Thyroid gland (tissue), 4 donors: ENCODE measurements at places on chromosomes 16 and 17.

DNA sequence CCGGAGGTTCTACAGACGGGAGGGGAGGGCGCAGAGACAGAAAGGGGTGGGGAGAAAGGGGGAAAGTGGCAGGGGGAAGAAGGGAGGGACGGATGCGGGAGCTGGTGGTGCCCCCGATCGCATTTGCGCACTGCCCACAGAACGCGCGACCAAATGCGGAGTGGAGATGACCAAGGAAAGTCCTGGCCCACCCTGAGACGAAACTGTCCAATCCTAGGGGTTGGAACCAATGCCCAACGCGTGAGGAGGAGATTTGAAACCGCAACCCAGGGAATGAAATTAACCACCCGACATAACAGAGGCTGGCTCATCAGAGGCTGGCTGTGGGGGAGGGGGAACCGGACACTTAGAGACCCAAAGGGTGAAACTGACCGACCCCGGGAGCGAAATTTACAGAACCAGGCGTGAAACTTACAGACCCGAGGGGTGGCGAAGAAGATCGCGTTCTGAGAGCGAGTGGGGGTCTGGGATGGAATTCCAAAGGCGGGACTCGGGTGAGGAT, 1.4 kb downstream of the HES7 start:
- no peak for DNase-seq

GRCh38 chr17:3983606-3984484, 19.6 kb upstream of the ATP2A3 start:
- no peak for DNase-seq

- peak; percentile 45 for DNase-seq
Measured at GRCh38 chr16:27795992-27796614, 246.2 kb downstream of the KATNIP start.

DNA sequence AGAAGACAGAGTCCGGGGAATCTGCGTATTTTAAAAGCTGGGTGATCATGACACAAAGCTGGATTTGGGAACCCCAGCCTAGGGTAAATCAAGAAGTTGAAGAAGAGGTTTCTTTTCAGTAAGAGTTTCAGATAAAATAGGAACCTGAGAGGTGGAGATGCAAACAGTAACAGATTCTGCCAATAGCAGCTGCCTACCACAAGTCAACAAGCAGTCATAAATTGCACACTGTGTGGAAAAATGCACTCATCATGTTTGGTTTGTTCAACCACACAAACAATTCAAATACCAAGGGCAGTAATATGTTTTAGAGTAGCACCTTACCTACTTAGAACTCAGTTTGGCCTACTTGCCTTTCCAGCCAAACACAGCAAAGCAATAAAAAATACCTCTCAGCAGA, 14.0 kb downstream of the MYO1D start:
- DNase-seq = no peak

DNA sequence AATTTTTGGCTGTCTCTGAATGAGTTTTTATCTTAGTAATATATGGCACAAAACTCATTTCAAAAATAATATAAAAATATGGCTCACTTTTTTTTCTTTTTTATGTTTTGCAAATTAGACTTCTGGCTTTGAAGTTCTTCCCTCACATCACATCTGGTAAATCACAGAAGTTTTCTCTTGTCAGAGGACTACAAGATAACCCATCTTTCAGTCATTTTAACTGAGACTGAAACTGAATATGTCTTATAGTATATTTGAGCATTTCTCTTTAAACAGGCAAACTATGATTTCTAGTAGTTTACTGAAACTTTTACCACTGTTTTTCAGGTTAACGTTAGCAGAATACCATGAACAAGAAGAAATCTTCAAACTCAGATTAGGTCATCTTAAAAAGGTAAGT, 51.1 kb upstream of the MRC2 start:
- no peak for DNase-seq

- no peak for DNase-seq
Measured at GRCh38 chr16:48421741-48422140, 36.5 kb upstream of the SIAH1 start.

- DNase-seq = no peak
Measured at GRCh38 chr16:86078121-86078600, 179.2 kb downstream of the IRF8 start.

GRCh38 chr16:70704586-70704985, 18.7 kb upstream of the MTSS2 start:
- no peak for DNase-seq

- DNase-seq = peak; percentile 18
Measured at GRCh38 chr17:31699281-31699680, 159.8 kb downstream of the COPRS start.

GRCh38 chr16:27729516-27730304, 179.8 kb downstream of the KATNIP start:
- DNase-seq = no peak

DNA sequence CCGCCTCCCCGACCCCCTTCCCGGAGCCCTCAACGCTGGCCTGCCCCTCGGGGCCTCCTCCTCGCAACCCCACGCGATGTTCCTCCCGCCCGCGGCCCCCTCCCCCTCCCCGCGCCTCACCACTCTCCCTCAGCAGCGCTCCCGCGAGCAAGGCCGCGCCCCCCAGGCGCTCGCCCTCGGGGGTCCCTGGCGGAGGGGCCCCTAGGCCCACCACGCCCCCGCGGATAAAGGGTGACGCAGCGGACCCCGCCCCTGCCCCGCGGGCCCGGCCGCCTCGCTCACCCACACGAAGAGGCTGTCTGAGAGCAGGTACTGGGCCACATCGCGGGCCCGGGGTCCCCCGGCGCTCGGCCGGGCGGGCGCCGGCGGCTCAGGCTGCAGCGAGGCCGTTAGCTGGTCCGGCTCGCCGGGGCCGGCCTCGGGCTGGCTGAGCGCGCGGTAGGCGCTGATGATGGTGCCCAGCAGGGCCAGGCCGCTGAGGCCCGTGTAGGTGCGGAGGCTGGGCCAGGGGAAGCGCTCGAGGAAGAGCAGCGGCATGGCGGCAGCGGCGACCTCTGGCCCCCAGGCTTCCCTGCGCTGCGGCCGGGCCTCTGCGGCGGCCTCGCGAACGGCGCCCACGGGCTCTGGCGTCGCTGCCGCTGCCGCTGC, 430 bp downstream of the AMFR start:
- peak; percentile 30 for DNase-seq

- DNase-seq = no peak
Measured at GRCh38 chr16:55687802-55688201, 32.0 kb downstream of the SLC6A2 start.

- DNase-seq = no peak
Measured at GRCh38 chr17:16935241-16935663, 36.7 kb downstream of the TNFRSF13B start.

GRCh38 chr16:27723711-27724481, 174.0 kb downstream of the KATNIP start:
- peak; percentile 69 for DNase-seq

- DNase-seq = no peak
Measured at GRCh38 chr16:89765292-89765830, 44.0 kb downstream of the ZNF276 start.

- DNase-seq = no peak
Measured at GRCh38 chr17:77439189-77440018, 298.6 kb downstream of the SEC14L1 start.

DNA sequence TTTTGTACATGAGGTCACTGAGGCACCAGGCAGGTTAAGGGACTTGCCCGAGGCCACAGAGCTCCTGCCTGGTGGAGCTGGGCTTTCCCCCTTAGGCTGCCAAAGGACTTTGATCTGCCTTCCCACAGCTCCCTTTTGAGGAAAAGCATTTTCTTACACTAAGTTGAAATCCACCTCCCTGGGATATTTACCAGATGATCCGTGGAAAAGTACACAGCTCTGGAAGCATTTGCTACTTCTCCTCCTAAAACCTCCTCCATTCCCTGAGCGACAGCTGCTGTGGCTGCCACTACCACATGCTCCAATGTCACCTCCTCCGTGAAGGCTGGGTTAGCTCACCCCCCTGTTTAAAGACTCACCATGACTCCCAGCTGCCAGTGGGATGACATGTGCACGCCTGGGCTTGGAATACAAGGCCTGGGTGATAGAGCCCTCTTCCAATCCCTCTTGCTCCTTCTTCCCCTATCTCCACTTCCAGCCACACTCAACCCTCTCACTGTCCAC, 1.2 kb upstream of the MPRIP start:
- no peak for DNase-seq

GRCh38 chr17:48915459-48916282, 7.5 kb downstream of the UBE2Z start:
- no peak for DNase-seq

- DNase-seq = no peak
Measured at GRCh38 chr16:84086341-84086740, 30.4 kb downstream of the MBTPS1 start.

GRCh38 chr17:82807562-82807961, 32.3 kb downstream of the ZNF750 start:
- no peak for DNase-seq

GRCh38 chr17:71118039-71118438, 948.7 kb downstream of the KCNJ2 start:
- DNase-seq = peak; percentile 3

DNA sequence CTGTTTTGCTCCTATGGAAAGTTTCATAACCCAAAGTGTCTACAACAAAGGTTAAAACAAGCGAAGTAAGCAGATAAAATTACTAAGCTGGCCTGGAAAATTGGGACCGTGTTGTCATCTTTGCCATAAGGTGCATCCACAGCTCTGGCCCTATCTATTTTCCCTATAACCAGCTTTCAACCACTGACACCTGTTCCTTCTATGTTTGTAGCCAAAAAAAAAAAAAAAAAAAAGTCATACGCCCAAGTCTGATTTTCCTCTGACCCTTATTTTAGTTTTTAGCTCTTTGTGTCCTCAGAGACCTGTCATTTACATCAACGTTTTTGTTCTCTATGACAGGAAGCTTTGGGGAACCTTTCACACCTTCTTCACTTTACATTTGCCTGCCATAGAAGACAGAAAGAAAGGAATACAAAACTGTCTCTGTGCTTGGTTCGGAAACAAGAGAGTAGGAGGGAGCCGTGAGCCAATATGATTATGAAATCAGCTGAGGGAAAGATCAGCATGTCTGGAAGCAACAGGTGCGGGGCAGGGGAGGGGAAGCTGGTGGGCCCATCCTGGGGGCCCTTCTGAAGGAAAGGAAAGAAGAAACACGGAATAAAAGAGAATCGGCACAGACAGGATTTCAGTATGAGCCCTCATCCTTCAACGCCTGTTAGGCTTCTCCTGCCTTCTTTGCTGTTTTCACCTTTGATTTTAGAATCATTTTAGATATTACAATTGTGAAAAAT, 8.5 kb downstream of the HS3ST3A1 start:
- no peak for DNase-seq

DNA sequence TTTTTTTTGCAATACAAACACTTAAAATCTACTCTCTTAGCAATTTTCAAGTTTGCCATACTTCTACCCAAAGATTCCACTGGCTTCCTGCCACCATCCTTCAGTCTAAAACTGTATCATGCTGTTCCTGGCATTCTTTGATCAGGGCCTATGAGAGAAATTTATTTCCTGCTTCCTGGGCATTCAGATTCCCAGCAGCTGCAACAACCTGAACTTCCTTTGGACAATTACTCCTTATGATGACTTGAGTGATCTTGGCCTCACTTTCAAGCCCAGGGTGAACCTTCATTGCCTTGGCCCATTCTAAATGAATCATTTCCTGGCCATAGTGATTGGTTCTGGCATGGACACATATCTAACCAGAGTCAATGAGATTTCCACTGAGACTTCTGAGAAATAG, 18.0 kb upstream of the MON1B start:
- no peak for DNase-seq

- DNase-seq = peak; percentile 72
Measured at GRCh38 chr16:22007509-22008214, at the start of gene MOSMO. MOSMO (plus strand) TSS chr16:22008111; CDS start chr16:22008302, 191 bp downstream.
